Kidney capillary endothelial cell (primary cell): ENCODE measurements at places on chromosomes 16 and 17.
A peak's percentile ranks its signal among the peaks of the same experiment; 100 is the strongest.

DNA sequence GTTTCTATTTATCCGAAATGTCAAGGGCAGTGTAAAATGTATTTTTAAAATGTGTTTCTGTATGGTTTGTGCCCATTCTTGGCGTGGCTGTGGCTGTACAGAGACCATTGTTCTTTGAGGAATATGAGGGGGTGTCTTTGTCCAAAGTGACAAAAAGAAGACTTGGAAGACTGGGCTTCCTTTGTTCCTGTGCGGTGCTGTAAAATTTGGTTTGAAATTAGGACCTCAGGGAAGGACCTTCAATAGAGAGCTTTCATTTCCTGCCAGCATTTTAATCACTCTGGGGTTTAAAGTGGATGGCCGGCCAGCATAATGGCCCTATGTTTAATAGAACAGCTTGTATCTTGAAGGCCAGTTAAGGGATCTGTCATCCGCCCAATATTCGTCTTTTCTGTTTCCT is 190.1 kb upstream of the TBX2 start:
- DNase-seq: no peak

DNA sequence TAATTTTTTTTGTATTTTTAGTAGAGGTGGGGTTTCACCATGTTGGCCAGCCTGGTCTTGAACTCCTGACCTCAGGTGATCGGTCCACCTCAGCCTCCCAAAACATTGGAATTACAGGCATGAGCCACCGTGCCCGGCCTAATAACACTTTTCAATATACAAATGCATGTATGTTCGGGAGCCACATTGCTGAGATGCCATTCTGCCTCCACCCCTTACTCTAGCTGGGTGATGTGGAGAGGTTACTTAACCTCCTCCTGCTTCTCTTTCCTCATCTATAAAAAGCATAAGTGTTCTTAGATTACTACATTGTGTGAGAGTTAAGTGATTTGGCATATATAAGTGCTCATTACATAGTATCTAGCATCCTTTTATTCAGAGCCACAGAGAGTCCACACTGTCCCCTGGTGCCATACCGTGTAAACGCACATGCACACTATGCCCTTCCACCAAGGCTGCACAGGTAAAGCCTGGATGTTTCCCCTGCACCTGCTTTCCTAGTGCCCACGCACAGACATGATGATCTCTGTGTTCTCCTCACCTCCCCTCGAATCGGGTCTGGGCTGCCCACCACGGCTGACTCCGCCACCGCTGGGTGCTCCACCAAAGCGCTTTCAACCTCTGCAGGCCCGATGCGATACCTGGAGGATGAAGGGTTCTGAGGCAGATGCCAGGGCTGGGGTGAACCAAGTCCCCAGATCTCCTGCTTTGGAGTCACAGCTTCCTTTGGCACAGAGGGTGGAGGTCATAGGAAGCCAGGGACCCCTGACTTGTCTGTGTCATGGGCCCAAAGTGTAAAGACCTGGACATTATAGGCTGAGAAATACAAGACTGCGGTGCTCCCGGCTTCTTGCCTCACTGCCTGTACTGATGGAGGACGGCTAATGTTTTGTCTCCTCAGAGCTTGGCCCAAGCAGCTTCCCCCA is 49.0 kb upstream of the ACSM2B start:
- no peak for DNase-seq

- no peak for DNase-seq
Observed at GRCh38 chr17:45992175-45992574, 6.9 kb upstream of the STH start.

DNA sequence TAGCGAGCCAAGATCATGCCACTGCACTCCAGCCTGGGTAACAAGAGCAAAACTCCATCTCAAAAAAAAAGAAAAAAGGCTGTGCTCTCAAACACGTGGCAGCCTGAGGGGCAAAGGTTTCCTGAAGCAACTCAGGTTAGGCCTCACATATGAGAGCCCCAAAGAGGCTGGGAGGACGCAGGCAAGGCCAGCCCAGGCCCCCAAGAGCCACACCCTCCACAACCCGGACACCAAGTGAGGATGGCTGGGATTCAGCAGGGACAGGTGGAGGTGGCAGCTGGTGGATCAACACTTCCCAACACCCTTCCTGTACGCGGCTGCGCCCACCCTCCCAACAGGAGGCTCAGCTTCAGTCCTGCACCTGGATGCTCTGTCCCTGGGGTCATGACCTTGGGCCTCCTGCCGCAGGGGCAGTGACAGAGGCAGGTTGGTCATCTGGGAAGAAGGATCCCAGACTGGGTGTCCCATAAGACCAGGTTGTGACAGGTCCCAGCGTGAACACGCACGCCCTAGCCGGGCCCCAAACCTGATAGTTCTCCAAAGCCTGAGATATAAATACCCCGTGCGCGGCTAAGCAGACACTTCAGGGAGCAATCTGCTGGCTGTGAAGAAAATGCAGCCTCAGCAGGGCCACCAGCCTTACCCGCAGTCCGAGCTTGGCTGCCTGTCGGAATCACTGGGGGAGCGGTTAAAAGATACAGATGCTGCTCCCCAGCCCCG is 78.1 kb downstream of the TIMM22 start:
- DNase-seq: no peak

GRCh38 chr16:20938426-20938825 is 37.9 kb downstream of the LYRM1 start:
- peak; percentile 2 for DNase-seq

DNA sequence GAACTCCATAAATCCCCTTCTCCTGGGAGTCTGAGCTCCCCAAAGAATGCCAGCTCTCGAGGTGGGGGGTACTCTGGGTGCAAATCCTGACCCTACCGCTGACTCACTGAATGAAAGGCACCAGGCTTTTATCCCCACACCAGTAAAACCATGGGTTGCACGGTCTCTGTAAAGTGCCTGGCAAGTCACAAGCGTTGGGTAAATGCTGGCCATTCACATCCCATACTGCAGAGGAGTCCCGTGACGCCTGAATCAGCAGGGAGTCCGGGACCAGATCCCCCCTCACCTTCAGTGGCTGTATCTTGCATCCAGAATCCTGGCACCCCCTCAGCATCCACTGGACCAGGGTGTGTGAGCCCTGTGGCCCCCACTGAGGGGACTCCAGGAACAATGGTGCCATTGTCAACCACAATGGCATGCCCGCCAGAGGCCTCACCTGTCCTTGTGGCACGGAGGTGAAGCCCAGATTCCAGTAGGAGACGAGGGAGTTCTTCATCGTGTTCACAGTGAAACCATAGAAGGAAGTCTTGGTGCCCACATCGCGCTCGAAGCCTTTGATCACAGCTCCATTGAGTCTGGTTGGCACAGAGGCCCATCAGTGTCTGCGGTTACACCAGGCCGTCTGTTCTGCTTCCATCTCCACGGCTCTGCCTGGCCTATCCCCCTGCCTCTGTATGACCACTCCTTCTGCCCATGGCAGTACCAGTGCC is 13.3 kb downstream of the ST6GALNAC2 start:
- no peak for DNase-seq

- DNase-seq: no peak
Observed at GRCh38 chr16:15571557-15571956, 71.4 kb downstream of the MARF1 start.

DNA sequence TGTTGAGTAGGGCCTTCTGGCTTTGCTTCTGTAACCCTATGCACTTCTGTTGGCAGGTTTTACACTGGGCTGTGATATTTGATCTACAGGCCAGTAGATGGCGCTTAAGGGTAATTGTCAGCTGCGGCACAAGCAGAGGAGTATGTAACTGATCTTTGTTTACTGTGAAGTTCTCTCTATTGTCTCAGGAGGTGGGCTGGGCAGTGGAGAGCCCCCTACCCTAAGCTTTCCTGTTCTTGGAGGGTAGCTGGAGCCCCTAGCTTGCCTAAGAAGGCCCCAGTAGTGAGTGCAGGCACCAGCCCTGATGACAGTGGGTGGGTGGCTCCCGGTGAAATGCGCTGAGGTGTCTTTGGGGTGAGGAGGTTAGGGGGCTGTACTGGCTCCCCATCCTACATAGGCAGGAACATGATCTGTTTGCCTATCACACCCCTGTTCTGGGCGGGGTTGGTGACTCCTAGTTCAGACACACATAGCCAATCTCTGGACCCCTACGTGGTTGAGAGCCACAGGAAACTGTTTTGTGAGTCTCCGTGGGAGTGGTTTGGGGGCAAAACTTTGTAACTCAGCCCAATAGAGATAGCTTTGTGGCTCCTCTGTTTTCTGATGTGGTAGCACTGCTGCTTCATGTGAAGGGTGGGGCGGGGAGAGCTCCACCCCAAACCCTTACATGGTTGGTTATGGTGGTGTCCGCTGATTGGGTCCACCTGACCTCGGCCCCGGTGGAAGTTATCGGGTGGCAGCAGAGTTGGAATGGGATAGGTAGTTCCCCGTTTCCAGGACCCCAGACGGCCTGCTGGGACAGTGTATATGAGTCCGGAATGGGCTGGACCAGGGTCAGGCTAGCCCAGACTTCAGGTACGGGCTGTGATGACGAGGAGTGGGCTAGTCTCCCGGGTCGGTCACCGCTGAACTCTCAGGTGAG is 60.4 kb downstream of the SLFN11 start:
- peak; percentile 67 for DNase-seq

GRCh38 chr17:48720266-48721008 is 1.9 kb downstream of the PRAC1 start:
- no peak for DNase-seq

- DNase-seq: no peak
Observed at GRCh38 chr17:16917671-16918394, 54.1 kb downstream of the TNFRSF13B start.

DNA sequence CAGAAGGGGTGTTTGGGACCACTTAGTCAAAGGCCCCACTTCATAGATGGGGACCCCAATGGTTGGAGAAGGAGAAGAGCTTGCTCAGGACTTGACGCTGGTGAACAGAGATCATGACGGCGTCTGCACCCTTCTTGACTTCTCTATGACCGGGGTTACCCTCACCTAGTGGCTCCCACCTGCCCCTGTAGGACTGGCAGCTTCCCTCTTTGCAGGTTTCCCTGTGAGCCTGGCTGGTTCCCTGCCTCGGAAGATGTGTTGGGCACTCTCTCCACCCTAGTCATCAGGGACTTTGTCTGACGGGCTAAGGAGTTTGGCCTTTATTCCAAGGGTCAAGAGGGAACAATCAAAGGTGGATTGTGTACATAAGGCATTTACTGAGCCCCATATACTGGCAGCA is 22.7 kb downstream of the TBX4 start:
- DNase-seq: no peak

DNA sequence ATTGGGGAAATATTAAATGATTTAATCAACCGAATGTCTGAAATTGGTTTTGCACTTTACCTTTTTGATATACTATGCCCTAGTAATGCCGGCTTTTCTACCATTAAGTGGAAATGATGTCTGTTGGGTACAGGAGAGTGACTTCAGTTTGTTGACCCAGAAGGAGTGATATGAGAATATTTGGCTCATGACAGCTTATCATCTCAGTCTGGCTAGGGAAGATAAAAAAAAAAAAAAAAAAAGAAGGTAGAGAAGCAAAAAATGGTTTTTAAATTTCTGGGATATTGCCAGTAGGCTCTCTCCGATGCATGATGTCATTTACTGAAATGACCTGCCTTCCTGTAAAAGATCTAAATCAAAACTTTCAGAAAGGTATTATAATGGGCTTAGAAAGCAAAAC is 69.0 kb downstream of the CNTNAP4 start:
- no peak for DNase-seq

GRCh38 chr16:88878967-88879787 is 12.7 kb upstream of the PABPN1L start:
- no peak for DNase-seq

GRCh38 chr17:38898291-38898679 is 27.1 kb upstream of the LASP1NB start:
- DNase-seq: no peak

DNA sequence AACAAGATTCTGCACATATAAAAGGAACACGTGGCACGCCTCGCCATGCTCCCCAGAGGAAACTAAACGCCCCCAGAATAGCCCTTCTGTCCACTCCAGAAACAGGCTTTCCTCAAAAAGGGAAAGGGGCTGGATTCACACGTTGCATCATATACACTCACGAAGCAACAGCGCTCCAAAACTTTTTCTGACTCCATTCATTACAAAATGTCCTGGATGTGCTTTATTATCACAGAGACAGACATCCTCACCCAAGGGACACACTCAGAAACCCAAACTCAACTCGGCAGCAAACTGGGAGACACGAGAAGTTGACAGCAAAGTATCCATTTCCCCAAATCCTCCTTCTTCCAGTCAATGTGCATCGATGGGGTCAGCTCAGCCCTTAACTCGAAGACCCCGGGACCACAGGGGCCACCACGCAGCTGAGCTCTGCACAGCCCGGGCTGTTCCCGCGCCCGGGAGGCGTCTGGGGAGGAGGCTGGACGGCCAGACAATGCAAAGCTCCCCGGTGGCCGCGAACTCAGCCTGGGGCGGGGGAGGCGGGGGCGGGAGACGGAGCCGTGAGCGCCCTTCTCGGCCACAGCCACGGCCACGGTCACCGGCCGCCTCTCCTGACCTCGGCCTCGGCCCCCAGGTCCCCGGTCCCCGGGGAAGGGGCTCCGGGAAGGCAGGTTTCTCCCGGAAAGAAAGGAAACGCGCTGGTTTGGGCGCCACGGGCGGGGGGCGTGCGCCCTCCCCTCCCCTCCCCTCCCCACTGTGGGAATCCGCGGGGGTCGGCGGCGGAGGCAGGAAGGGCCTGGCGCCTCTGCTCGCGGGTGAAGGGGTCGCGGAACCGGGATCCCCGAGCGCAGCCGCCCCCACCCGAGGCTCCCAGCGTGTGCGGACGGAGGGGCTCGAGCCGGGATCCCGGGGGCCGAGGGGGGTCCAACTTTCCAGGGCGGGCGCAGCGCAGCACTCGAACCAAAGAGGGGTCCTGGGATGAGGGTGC is 1.2 kb downstream of the NXN start:
- no peak for DNase-seq

DNA sequence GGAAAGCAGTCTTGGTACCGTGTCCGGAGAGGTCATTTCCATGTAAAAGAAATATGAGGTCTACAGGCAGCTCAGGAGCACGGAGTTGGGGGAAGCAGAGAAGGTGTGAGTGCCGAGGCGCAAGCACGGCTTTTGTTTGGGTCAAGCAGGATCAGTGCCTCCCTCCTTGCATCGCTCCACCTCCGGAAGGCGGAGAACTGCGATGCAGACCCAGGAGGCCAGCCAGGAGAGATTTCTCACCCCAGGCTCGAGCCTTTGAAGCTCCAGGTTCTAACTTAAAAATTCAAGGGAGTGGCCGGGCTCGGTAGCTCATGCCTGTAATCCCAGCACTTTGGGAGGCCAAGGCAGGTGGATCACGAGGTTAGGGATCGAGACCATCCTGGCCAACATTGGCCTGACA is 25.0 kb downstream of the NAA60 start:
- no peak for DNase-seq

- DNase-seq: no peak
Observed at GRCh38 chr17:74252211-74252610, 21.8 kb upstream of the DNAI2 start.
